ENCODE measurements at places on chromosomes 12 and 14.

DNA sequence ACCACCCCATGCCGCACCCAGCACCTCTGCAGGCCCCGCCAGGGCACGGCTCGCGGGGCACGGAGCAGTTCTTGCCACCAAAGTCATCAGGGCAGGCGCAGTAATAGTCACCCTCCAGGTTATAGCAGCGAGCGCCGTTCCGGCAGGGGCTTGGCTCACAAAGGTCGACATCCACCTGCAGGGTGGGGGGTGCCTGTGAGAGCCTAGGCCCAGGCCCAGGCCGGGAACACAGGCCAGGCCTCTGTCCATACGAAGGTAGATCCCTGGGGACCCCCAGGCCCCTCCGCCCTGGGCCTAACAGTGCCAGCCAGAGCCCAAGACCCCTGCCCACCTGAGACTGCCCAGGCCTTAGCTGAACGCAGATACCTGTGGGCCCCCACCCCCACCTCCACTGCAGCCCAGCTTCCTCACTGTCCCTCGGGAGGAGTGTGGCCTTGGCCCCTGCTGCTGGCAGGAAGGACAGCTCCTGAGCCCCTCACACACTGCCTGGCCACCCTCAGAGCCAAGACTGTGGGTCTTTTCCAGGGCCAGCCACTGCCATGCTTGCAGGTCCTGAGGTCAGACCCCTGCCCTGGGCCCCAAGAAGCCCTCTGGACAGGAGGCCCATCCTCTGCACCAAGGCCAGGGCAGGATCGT lies 19.3 kb downstream of the JAG2 start:
- no peak for DNase-seq

DNA sequence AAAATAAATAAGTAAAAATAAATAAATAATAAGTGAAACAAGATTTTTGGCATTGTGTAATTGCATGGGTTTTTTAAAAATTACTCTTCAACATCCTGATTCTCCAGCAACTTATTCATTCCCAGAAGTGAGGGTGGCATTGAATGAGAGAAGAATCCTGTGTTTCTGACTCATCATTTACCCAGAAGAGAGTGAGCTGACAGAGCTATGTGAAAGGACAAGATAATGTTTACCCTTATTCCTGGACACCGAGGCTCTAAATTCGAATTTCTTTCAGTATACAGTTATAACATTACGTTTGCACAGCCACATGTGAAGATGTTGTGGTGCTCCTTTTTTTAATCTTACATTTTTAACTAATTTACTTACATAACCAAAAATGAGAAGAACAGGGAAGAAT lies 36.4 kb downstream of the BBS10 start:
- DNase-seq = no peak

DNA sequence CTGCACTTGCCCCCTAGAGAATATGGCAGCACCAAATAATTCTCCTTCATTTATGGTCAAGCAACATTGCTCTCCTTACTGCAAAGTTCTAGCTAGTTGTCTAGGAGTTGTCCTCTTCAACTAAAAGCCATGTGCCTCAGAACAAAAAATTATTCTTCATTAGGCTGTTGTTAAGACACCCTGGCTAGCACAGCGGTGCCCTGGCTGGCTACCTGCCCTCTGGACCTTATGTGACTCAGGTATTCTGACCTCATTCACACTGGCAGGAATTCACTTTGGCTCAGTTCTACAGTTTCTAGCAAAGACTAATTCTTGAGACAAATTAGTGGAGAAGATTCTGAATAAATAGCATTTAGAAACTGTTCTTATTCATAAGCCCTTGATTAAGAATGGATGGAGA lies 224.4 kb upstream of the KRR1 start:
- DNase-seq = no peak

DNA sequence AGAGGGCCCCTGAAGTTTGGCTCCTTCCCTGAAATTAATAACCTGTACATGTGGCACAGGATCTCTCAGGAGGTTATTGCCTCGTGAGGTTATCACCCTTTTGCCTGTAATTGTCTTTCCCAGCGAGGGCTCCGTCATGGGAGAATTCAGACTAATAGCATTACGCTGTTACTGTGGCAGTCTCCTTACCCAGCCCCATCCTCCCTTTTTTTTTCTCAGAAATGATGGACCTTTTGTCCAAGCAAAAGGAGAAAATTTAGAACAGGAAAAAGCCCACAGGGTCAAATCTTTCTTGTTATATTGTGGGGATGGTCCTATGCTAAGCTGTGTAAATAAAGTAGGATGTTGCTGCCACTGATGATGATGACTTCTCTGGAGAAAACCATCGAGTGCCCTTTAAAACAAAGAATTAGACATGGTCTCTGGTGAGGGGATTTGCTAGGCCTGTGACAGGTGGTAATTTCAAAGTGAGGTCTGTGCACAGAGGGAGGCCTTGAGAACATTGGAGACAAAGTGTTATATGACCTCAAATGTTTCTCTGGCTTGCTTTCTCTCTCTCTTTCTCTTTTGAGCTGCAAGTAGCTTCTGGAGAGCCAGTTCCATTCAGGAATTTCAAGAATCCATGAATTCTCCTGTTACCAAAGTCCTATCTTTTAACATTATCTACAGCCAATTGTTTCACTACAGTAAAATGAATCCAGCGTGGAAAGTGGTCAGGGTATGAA lies 357.2 kb downstream of the BMP4 start:
- no peak for DNase-seq

- no peak for DNase-seq
Observed at GRCh38 chr14:59292921-59293534, 104.6 kb downstream of the DAAM1 start.

- DNase-seq = no peak
Observed at GRCh38 chr12:45713078-45713477, 16.4 kb upstream of the ARID2 start.

GRCh38 chr12:121455766-121456420 lies 56.0 kb downstream of the RNF34 start:
- DNase-seq = no peak

- DNase-seq = no peak
Observed at GRCh38 chr12:52906191-52906601, 1.3 kb upstream of the KRT8 start.

DNA sequence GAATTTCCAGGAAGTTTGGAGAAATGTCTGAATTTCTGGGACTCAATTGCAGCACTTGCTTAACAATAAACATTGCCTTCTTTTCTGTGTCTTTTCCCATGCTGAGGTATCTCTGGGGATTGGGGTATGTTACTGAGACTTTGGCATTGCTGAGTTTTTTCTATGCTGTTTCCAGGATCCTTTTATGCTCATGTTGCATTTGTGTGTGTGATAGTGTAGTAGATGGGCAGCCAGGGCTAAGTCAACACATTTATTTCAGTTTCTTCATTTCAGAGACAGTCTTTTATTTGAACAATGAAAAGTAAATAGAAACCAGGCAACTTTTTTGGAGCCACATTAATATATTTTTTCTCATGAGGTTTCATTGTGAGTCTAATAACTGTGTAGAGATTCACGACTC lies 1160.3 kb upstream of the TMEM132C start:
- no peak for DNase-seq

DNA sequence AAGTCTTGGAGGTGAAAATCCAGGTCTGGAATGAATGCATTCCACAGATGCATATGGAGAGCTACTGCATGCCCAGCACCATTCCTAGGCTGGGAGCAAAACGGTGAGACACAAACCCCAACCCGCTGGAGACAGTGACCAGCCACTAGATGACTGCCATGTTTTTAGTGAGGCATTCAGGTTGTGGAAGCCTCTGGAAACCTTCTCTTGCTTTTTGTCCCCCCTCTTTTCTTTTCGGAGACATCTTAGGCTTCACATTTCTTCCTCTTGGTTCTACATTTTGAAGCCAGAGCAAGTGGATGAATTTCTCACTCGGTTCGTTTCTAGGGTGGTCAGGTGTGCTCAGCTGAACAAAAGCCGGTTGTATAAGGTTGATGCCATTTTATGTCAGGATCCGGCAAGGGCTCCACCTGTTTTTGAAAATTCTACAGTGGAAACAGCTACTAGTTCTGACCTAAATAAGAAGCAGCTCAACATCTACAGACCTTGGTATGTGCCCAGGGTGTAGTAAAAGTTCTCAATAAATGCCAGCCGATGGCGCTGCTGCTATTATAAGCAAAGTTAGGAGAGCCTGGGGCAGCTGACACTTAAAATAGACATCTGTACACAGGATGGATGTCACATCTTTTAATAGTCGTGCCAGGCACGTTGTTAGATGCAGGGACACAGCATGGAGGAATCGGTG lies 1.8 kb upstream of the ZNF839 start:
- DNase-seq = no peak

GRCh38 chr14:102005336-102005735 lies 41.0 kb downstream of the DYNC1H1 start:
- no peak for DNase-seq

DNA sequence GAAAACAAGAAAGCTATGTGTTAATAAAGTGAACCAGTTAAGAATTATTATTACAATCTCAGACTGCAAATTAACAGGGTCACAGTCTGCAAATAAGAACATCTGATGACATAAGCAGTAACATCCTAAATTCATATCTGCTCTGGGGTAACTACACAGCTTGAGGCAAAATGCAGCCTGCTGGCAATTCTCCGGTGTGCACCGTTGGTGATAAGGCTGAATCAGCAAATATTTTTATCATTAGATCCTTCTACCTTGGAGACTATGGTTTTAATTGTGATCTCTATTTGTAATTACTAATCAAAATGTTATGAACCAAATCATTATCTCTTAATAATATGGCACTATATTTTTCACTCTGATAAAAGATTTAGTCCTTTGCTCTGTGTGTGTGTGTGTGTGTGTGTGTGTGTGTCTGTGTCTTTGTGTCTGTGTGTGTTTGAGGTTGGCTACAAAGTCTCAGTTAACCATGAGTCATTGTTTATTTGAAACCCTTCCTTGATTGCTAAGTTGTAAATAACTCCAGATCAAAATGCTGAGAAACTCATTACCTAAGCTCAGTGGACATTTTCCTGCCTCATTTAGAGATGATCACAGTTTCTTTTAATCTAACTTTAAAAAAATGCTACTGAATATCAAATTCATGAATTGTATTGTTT lies 442.6 kb downstream of the GXYLT1 start:
- DNase-seq = no peak

GRCh38 chr12:99381992-99382391 lies 265.6 kb upstream of the GARIN6 start:
- no peak for DNase-seq

GRCh38 chr12:105280966-105281693 lies 45.2 kb upstream of the APPL2 start:
- DNase-seq = no peak

DNA sequence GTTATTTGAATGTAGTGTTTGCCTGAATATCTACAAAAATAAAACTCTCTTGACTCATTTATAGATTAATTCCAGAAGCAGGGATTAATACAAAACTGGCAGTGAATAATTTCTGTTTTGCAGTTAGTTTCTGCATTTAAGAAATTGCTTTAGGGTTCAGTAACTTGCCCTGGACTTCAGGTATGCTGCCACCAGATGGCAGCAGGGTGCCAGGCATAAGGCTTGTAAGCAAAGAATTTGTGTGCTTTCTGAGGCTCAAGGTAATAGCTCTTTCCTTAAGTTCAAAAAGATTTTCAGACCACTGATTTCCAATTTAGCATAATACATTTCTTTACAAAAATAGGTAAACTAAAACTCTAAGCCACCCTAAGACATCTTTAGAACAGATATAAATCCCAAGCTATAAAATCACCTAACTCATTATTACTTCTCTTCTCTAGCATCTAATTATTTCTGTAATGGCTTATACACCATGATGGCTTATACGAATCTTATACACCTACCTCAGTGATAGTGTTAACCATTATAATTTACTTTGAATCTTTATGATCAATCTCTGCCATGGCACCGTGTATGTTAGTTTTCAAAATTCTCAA lies 398.3 kb downstream of the APAF1 start:
- peak; percentile 67 for DNase-seq

DNA sequence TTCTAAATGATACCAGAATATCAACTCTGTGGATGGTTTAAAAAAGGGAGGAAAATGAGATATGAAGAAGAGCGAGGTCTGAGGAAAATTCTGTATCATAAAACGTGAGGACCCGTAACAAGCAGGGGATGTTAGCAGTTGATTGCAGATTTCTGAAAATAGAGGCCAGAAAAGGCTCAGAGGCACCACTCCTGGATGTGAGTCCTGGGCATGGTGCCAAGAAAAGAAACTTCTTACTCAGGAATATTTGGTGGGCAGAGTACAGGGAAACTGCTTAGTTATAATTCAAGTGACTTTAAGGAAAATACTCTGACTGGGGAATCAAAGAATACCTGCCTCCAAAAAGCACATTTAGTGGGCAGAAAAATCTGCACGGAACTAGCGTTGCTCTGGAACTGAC lies 85.5 kb downstream of the PRICKLE1 start:
- no peak for DNase-seq

- DNase-seq = no peak
Observed at GRCh38 chr12:15526033-15526432, 203.7 kb downstream of the PTPRO start.

DNA sequence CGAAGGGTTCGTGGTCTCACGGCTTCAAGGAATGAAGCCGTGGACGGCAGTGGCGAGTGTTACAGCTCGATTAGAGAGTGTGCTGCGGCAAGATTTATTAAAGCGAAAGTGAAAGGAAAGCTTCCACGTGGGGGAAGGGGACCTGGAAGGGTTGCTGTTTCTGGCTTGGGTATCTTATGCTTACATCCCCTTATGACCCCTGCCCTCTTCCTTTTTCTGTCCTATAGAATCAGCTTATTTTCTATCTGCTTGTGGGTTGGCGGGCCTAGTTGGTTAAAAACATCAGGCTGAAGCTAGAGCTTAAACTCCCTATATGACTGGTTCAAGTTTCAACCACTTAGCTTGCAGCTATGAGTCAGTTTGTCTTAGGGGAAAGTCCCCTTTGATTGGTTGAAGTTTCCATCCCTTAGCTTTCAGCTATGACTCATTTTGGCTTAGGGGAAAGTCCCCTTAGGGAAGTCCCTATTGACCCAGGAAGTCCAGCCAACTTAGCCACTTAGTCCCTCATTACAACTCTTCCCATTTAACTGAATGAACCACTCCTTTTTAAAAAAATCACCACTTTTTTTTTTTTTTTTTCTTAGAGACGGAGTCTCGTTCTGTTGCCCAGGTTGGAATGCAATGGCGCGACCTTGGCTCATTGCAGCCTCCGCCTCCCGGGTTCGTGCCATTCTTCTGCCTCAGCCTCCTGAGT lies 1494.7 kb upstream of the TMEM132C start:
- DNase-seq = no peak

GRCh38 chr12:19688532-19688931 lies 249.2 kb downstream of the AEBP2 start:
- DNase-seq = no peak

GRCh38 chr12:49276304-49277290 lies 11.7 kb downstream of the TUBA1C start:
- DNase-seq = no peak

- no peak for DNase-seq
Observed at GRCh38 chr14:69964841-69965240, 85.6 kb downstream of the SMOC1 start.
